Endothelial cell (in vitro differentiated cells): ENCODE measurements at places on chromosomes 16 and 17. TPM values are rescaled to one million over a fixed set of nuclear protein-coding genes. Genes with fewer than 3 reads are reported as not detected.

GRCh38 chr16:57829969-57830360 is 27.7 kb upstream of the KIFC3 start:
- no peak for DNase-seq

- peak; percentile 52 for DNase-seq
These were observed 3.5 kb upstream of the ARMC5 start for GRCh38 chr16:31455601-31456314.

DNA sequence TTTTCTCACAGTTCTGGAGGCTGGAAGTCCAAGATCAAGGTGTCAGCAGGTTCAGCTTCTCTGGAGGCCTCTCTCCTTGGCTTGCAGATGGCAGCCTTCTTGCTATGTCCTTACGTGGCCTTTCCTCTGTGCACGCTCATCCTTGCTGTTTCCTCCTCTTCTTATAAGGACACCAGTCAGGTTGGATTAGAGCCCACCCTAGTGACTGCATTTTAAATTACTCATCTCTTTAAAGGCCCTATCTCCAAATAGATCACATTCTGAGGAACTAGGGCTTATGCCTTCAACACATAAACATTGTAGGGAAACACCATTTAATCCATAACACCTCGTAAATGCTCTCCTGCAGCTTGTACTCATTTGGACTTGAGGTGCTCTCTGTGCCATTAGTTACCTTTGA is 36.3 kb downstream of the DHRS7C start:
- no peak for DNase-seq

DNA sequence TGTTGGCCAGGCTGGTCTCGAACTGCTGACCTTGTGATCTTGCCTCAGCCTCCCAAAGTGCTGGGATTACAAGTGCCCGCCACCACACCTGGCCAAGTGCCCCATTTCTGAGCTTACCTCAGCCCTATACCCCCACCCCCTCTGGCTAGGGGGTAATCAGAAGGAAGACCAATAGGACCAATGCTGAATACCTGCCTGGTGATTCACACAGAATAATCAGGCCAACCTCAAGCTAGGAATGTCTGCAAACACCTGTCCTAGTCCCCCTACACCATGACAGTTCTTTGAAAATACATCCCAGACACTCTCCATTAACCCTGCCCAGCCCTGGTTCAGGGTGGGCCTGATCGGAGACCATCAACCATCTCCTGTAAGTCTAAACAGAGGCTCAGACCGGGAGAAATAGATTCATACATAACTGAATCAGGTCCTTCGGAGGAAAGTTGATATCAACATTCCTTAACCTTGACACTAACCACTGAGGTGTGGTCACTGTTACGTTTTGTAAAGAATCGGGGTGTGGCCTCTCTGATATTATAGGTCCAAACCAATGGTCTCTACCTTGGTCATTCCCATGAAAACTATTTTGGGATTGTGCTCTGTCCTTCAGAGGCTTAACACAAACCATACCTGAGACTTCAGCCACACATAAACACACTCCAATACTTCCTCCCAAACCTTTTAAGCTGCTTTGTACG is 130.8 kb downstream of the GAS7 start:
- DNase-seq: no peak

- DNase-seq: no peak
These were observed 1.9 kb downstream of the CDK5R1 start for GRCh38 chr17:32488604-32489180.

RAD51D gene
- total RNA-seq: 16.3 TPM

DNA sequence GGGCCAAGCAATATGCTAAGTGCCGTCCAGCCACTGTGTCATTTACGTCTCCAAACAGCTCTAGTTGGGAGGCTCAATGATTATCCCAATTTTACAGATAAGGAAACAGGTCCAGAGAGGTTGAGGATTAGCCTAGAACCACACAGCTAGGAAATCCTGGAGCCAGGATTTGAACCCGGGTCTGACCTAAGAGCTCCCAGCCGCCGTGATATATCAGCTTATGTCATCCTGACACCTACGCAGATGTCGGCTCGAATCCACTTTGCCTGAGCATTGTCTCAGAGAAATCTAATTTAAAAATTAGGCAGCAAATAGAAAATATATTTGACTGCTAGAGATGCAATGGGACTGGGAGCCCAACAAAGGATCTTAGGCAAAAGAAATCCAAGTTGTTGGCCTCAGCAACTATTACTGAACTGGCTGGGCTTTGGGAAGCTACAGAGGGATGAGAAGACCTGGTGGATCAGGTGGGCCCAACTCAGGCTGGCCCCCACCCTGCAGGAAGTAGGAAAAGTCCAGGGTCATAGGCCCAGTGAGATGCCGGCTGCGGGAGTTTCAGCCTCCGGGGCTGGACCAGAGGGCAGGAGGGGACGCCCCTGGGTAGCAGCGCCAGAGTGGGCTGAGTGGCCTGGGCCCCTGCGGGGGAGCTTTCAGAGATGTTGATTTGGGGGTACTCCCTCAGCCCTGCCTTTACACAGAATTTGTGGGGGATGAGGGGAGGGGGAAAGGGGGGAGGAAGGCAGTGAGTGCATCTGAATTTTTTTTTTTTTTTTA is 35.1 kb upstream of the IL21R start:
- no peak for DNase-seq

ADAD2 gene
- 0.87 TPM for total RNA-seq

DNA sequence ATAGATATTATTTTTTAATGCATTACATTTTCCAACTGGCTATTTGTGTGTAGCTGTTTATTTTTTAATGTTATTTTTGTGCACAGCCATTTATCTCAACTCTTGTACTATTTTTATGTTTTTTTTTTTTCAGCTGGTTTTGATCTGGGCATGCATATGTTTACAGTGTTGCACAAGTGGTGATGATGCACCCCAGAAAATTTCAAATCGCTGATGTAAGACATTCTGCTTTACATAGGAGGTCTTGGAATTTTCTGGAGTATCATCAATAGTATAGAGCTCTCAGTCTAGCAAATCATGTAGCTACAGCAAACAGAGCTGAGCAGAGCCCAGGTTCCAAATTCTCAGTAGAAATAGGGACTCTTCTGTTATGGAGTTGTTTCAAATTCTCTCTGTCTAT is 30.2 kb downstream of the CACNG5 start:
- DNase-seq: no peak

DDX28 gene
- total RNA-seq: 10.3 TPM

CFAP97D1 gene
- total RNA-seq: 0.10 TPM

TP53TG3B gene
- not detected for total RNA-seq

DNA sequence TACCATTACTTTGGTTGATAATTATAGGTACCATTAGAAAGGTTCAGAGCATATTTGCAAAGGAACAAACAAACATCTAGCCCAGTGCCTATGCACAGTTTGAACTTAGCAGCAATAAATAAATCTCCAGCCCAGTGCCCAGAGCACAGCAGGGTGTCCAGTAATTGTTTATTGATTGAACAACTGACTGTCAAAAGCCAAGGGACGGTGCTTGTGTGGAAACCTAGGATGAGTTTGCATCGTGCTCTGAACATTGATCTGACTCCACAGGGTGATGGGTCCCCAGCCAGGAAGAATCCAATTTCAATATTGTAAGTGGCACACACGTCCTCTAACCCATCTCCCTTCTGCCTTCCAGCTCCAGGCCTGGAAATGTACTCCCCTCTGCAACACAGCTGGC is 625.5 kb upstream of the C16orf82 start:
- no peak for DNase-seq

- DNase-seq: no peak
These were observed 15.8 kb upstream of the BRD7 start for GRCh38 chr16:50384500-50385135.

- no peak for DNase-seq
These were observed 587 bp downstream of the MMP2 start for GRCh38 chr16:55479430-55480140.

DNA sequence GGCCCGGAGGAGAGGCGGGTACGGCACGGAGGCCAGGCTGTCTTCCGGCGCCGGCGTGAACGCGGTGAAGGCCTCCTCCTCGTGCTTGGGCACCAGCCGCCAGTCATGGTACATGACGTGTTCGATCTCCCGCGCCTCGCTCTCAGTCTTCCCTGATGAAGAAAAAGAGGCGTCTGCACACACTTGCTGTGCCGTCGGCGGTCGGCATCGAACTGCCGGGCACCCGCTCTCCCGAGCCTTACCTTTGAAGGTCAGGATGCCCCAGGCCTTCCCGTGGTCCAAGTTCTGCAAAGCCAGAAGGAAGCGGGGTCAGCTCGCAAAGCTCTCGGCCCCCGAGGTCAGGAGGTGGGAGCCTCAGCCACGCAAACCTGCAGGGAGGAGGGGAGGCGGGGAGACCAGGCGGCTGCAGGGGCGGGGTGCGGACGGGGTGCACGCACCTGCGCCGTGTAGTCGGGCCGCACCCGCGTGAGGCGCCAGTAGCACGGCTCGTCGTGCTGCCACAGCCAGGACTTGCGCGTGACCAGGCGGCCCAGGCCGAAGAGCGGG is at the start of gene EME2:
EME2 (plus strand) TSS at position 449 of the 546 bp plus-strand sequence. CDS start 418 bp downstream, outside the sequence.
- DNase-seq: no peak

DNA sequence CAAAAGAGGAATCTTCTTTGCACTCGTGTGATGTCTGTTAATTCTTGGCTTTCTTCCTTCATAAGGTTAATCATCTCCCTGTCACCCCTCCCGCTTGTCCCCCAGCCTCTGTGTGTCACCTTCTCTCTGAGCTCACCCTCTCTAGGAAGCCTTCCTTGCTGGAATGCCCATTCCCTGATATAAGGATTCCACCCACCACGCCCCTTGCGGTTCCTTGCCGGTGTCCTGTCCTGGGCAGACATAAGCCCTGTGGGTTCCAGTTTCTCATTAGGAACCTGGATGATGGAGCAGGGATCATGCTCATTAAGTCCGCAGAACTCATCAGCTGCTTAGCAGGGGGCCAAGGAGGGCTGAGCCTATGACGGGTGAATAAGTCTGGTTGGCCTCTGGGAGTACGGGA is 559.3 kb downstream of the MAF start:
- no peak for DNase-seq

JPH3 gene
- total RNA-seq: 19.1 TPM

- DNase-seq: no peak
These were observed 28.4 kb downstream of the SBK1 start for GRCh38 chr16:28320741-28321140.

DNA sequence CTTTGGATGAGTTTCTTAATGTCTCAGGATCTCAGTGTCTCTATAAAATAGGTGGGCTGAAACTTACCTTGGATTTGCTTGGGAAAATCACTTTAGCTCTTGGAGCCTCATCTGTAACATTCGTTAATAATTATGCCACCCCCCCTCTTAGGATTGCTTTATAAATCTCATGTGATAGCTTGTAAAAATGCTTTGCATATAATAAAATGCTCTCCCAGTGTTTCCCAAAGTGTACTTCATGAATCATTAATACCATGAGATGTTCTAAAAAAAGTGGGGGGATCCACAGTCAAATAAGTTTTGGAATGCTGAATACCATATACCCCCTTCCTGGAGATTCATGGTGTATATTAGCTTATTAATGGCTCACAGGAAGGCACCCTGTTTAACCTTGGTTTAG is 5.2 kb downstream of the KRT39 start:
- no peak for DNase-seq

EVI2B gene
- total RNA-seq: not detected

GRCh38 chr17:42101513-42102292 is 3.4 kb upstream of the ZNF385C start:
- peak; percentile 97 for DNase-seq

GRCh38 chr17:63596856-63597586 is 3.7 kb upstream of the TACO1 start:
- no peak for DNase-seq

GRCh38 chr17:73772107-73772705 is 128.0 kb upstream of the SDK2 start:
- DNase-seq: no peak

- no peak for DNase-seq
These were observed 241.9 kb downstream of the SLC39A11 start for GRCh38 chr17:72850410-72851118.

KATNIP gene
- 26.2 TPM for total RNA-seq

ACSM5 gene
- total RNA-seq: not detected

DNA sequence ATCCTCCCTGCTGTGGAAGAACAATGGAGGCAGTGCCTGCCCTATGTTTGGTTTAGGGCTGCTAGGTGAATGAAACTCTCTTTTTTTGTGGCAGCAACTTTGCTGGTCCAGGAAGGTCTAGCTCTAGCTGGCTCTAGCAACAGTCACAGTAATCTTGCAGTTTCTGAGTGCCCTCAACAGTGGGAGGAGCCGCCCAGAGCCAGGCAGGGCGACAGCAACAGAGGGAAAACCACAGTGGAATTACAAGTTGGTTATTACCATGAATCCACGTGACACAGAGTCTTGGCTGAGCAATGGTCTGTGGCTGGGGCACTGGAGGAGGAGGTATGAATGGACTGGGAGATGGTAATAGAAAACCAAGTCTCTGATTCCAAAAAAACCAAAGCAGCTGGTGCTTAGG is 10.3 kb downstream of the HSPB9 start:
- no peak for DNase-seq

- no peak for DNase-seq
These were observed 26.1 kb downstream of the MRPS23 start for GRCh38 chr17:57823469-57824401.

- no peak for DNase-seq
These were observed 23.7 kb upstream of the CBX4 start for GRCh38 chr17:79862771-79863440.

KRT23 gene
- total RNA-seq: not detected

SLC5A11 gene
- not detected for total RNA-seq

- no peak for DNase-seq
These were observed 539 bp upstream of the KRTAP4-8 start for GRCh38 chr17:41098481-41098880.

C17orf78 gene
- total RNA-seq: not detected

DNA sequence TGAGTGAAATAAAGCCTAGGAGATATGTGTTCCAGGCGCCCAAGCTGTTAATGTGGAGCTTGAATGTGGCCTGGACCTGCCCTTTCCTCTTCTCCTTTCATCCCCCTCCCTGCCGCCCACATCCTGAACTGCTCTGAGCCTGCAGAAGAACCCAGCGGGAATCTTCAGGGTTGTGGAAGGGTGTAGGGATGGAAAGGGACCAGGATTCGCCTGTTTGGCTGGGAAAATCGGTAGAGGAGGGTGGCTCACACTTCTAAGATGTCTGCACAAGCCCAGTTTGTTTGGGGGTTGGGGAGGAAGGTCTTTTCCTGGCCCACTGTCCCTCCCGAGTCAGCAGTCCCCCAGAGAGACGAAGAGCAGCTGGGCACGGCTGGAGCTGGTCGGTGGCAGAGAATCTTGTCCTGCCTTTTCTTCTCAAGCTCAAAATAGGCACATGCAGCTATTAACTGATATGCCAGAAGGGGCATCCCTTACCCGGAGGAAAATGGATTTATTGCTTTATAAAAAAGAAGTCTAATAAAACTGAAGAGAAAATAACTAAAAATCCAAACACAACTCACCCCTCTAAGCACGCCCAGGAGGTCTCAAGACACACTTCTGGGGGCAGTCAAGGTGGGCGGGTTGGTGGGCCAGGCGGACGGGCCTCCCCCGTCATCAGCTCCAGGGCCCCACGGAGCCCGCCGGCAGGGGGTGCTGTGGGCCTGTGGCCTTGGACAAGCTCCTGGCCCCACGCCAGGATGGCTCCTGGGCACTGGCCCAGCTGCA is 11.5 kb upstream of the PITPNA start:
- DNase-seq: peak; percentile 96

GRCh38 chr16:15572329-15573001 is 70.5 kb downstream of the MARF1 start:
- DNase-seq: no peak

TBC1D3C gene
- not detected for total RNA-seq

CA5A gene
- not detected for total RNA-seq
